ENCODE measurements at places on chromosomes 16 and 17.
A peak's percentile ranks its signal among the peaks of the same experiment; 100 is the strongest.

- no peak for DNase-seq
These were observed 4.6 kb upstream of the TEDC2 start for GRCh38 chr16:2455081-2455845.

DNA sequence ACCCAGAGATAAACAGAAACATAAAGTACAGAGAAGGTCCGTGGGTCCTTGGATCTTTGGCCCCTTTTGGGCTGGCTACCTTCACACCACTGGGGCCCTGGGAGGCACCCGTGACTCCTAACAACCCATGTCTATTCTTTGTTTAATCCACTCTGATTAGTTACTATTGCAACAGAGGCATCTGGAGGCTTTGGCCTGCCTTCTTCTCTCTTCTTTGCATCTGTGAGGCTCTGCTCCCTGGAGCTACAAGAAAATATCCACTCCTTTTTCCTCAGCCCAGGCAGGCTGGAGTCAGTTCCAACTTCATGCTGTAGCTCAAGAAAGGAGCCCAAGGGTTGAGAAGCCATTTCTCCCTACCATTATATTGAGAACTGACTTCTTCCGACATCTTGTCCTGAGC lies 9.5 kb upstream of the CMIP start:
- no peak for DNase-seq

- no peak for DNase-seq
These were observed 2.4 kb upstream of the CCL3L1 start for GRCh38 chr17:36198831-36199465.

- no peak for DNase-seq
These were observed 78.6 kb downstream of the COPRS start for GRCh38 chr17:31780483-31780882.

DNA sequence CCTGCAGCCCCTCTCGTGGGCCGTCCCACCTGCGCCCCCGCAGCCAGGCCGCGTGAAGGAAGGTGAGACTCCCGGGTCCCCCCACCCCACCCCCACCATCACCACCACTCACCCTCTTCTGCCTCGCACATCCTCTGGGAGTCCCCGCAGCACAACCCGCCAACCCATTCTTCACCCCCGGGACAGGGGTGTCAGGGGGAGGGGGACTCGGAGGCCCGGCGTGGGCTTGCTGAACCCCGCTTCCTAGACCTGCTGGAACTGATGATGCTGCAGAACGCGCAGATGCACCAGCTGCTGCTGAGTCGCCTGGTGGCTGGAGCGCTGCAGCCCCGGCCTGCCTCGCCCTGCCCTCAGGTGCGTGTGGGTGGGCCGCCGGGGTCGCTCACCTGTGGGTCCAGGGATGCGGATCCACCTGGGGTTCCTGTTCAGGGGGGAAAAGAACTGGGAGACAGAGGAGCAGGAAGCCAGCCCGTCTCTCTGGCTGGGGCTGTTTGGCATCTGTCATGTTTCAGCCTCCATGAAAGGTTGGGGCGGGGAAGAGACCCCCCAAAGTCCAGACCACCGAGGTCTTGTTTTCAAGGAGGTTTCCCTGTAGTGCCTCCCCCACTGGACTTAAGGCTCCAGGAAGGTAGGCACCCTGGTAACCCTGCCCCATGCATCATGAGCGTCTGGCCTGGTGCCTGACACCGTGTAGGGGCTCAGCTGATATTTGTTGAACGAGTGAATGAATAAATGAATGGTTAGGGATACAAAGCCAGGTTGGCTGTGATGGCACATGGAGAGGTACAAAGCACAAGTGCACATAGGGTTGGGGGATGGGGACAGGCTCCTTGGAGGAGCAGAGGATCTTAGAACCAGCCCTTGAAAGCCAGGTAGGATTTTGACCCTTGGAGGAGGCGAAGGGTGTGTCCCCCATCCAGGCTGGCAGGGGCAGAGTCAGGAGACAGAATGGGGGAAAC lies 849 bp downstream of the PRR29 start:
- no peak for DNase-seq

DNA sequence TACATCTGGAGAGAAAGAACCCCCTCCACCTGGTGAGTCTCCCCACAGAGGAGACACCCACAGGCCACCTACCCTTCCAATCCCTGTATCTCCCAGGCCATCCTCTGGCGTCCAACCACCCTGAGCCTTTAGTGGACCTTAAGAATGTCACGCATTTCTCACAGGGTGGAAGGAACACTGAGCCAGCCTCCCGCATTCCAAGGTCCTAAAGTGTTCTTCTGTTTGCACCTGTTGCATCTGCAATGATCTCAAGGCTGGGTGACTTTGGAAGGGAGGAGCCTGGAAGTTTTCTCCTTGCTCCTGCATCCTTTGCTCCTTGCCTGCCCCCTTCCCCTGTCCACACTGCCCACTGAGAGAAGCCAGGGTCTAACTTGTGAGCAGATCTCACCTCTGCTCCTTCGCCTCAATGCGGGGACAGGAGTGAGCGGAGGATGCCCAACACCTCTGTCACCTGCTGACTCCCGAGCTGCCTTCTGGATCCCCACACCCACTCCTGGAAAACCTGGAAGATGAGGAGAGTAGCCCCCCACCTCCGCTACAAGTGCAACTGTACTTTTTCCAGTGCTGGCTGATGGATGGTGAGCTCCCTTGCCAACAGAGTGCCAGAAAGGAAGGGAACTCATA lies 3.7 kb downstream of the CHST5 start:
- DNase-seq, result no peak

DNA sequence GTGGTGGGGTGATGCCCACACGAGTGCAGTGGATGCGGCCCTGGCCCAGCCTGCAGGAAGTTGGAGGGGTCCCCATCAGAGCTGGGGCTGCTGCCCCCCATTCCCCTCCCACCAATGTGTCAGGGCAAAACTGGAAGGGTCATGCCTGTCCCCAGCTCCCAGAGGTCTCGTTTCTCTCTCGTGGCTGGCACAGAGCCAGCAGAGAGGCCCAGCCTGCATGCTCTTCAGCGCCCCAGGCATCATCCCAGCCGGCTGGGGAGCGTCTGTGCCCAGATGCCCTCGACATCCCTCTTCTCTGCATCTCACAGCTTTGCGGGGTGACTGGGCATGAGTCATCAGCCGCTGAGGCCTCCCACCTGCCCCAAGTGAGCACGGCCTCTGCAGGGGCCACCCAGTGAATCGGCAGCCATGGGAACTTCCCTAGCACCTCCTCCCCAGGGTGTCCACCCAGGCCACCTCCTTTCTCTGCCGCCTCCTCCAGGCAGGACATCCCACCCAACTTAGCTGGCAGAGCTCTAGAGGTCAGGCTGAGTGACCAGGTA lies 9.8 kb upstream of the CSNK1D start:
- no peak for DNase-seq

GRCh38 chr16:83943516-83944050 lies 9.5 kb upstream of the OSGIN1 start:
- no peak for DNase-seq

DNA sequence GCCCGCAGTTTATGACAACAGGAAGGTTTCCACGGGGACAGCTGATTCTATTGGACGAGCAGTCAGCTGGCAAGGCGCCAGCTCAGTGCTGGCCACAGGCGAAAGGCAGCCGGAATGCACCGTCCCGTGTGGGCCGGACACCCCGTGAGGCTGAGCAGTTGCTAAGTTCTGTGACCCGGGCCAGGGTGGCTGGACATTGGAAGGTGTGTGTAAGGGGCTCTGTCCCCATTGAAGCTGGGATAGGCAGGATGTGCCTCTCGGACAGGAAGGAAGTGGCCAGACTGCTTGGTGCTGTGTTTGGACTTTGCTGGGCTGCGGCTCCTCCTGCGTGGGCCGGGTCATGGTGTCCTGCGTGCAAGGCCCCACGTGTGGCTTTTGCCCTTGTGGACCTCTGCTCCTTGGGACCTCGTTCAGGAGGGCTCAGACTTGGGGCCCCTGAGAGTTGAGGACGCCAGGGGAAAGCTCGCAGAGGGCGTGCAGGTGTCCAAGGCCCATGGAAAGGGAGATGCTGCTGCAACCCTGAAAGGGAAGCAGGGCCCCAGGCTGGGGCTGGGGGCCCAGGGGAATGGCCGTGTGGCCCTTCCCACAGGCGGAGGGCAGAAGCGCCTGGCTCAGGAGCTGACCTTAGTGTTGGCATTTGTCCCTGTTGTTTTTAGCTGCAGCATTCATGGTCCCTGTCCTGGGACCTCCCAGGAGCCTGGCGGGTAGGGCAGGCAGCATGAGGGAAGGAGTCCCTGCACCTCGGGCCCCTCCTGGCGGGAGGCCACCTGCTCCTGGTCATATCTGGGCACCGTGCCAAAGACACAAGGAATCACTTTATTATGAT lies 10.0 kb downstream of the BAIAP2 start:
- DNase-seq, result no peak

- no peak for DNase-seq
These were observed 255.8 kb downstream of the CDH11 start for GRCh38 chr16:64866021-64866420.

- no peak for DNase-seq
These were observed 61.6 kb downstream of the TIMM22 start for GRCh38 chr17:1058423-1059130.

DNA sequence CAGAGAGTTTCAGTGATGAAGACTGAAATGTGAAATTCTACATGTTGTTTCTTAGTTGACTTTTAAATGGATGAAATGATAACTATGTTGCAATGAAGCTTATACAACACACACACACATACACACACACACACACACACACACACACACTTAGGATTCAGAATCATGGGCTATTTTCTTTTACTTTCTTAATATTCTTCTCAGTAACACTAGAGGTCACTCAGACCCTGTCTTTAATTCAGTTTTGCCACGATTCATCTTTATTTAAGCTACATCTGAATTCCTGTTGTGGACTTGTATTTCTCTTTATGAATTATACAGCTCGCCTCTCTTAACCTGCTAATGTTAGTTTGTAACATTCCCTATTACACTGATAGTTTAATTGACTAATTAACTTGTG lies 109.6 kb upstream of the GOT2 start:
- DNase-seq, result no peak

DNA sequence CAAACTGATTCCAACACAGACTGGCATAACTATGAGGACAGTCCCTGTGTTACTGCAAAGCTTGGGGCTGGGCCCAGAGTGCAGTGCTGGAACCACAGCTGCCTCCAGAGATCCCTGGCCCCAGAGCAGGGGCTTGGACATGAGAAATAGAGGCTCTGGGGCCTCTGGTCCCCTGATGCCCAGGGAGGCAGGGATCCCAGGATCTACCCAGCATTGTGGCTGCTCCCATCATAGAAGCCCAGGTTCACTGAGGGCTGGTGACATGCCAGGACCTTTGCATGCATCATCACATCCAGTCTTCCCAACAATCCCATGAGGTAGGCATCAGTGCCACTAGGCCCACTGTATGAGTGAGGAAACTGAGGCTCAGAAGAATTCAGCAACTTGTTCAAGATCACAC lies 95.8 kb downstream of the TMEM132E start:
- no peak for DNase-seq

- no peak for DNase-seq
These were observed 35.2 kb downstream of the HSBP1 start for GRCh38 chr16:83842756-83843507.

DNA sequence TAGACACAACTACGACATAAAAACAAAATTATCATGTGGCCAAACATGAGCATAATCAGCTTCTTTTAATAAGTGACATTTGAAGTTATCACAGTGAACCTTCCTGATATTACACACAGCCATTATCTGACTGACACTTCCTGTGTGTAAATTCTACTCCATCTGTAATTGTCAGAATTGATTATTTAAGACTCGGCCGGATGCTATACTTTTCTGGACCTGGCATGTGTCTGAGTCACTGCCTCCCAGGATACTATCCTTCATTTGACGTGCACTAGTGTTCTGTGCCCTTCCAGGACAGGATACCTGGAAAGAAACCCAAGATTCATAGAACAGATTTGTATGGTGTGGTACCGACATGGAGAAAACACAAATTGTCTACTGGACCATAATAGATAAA lies 242.0 kb downstream of the HS3ST3A1 start:
- no peak for DNase-seq

DNA sequence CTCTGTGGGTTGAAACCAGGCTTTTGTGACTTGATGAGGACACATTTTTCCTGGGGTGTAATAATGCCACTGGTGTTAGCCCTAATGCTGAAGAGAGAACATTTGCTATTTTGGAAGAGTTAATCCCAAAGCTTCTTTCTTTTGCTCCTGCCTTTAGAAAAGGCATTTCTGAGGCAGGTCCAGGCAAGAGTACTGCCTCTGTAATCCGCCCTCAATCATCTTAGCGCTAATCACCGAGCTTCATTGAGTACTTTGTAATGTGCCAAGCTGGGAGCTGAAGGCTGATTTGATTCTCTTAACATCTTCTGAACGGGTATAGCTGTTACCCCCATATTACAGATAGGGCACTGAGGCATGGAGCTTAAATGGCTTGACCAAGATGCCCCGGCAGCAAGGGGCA lies 60.3 kb downstream of the AKAP1 start:
- DNase-seq, result no peak

DNA sequence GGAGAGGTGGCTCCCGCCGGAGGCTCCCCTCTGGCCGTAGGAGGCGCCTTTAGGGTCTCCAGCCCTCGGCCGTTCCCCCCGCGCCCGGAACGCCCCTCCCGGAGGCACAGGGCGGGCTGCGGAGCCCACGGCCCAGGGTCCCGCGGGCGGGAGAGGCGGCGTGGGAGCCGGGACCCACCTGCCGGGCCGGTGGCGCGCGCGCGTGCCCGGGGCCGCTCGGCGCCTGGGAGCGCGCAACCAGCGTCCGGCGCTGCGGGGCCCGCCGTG lies at the start of gene MIF4GD:
TSS of gene MIF4GD (minus strand) at position 266 of the 267 bp plus-strand sequence. CDS start 1,036 bp downstream, outside the sequence.
- DNase-seq, result no peak

GRCh38 chr16:83011939-83012338 lies 385.2 kb downstream of the CDH13 start:
- no peak for DNase-seq

DNA sequence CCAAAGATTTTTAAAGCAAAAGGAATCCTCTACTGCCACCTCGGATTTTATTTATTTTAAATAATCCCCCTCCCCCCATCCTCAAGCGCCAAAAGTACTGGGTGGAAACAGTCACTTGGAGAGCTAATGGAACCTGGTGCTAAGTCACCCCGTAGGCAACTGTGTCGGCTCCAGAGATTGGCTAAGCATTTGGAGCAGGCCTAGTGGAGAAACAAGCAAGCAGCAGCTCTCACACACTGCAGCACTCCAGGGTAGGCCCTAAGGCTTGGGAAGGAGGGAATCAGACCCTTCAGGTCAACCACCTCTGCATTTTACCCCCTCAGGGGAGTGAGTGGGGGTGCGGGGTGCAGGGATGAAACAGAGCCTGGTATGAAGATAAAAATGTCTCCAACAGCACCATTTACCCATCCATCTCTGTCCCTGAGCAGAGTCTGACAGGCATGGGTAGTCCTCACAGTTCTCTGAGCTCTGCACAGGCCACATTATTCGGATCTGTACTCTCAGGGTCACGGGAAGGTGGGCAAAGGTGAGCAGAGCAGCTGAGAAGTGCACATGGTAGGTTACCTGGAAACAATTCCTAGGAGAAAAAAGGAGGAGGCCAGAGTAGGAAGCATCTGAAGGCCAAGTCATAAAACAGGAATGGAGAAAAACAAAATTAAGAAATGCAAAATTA lies 27.2 kb upstream of the STAC2 start:
- DNase-seq, result no peak

GRCh38 chr17:45640141-45640850 lies 143.8 kb upstream of the CRHR1 start:
- DNase-seq, result peak; percentile 9
